ENCODE measurements at places on chromosomes 2 and 18.

GRCh38 chr2:131058920-131059319 lies 34.3 kb downstream of the FAM168B start:
- DNase-seq, result no peak

DNA sequence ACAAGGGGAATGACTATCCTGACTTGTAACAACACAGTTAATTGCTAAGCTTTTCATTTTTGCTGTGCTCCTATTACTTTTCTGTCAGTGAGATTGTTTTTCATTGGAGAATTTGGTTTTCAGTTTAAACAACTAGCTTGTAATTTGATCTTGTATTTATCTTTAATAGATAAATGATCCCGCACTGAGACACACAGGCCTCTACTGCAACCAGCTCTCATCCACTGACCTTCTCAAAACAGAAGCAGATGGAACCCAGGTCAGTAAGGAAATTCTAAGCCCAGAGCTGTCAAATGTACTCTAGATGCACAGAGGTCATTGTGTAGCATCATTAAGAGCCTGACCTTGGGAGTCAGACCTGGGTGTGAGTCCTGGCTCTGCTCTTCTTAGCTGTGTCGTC lies 30.7 kb downstream of the PTRHD1 start:
- DNase-seq, result no peak

- DNase-seq, result no peak
Observed at GRCh38 chr2:49798570-49798969, 644.3 kb upstream of the FSHR start.

- no peak for DNase-seq
Observed at GRCh38 chr2:218717262-218717661, 6.6 kb downstream of the TTLL4 start.

DNA sequence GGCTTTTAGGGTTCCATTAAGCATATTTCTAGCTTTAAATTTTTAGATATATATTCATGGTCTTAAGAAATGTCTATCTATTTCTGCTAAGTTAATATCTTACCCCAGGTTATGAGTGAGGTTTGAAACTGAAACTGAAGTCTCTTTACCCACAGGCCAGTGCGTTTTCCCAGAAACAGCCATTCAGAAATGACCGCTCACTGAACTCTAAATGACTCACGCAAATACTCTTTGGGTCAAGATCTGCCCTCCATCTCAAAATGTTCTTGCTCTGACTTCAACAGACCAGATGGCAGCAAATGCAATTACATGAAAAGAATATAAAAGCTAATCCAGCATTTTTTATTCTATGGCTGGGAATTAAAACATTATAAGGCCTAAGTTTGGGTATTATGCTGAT lies 315.2 kb downstream of the TDRD15 start:
- DNase-seq, result no peak

DNA sequence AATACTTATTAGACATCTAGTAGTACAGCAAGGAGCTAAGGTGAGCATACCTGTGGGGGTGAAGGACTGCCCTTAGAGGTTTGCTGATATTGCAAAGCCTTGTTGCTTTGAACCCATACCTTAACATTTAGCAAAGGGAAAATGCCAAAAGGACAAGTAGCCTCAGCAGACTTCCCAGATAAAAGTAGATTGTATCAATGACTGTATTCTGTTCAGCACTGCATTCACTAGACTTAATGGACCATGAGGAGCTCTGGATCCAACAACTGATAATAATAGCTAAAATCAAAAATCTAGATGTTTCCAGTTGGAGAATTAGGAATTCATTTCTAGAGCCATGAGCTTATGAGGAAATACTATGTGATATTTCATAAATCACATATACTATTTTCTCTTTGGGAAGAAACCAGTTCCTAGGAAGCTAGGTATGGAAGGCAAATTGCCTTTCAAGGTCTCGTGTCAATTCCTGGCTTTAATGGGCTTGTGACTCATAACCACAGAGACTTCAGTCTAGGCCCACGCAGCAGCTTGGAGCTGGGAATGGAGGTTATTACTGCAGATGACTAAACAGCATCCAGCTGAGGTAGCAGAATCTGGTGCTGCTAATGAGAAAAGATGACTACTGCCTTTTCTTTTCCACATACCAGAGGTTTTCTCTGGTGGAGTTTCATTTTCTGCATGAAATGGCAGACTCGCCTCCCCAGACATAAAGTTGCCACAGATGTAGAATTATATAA lies 191.2 kb upstream of the NABP1 start:
- DNase-seq, result no peak

DNA sequence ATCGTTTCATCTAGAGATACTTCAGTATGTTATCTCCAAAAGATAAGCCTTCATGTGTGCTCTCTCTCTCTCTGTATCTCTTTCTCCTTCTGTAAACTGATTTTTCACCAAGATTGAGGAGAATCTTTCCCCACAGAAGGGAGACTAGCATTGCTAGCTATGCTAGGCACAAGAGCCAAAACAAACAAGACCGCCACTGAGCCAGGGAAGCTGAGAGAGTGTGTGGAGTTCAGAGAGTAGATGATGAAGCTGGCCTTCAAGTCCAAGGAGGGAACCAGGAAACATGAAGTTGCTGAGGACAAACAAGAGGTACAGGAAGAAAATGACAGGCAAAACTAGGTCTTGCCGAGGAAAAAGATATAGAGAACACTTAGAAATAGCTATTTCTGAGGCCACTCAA lies 23.4 kb downstream of the DAPL1 start:
- DNase-seq, result no peak

GRCh38 chr2:108588070-108588668 lies 53.9 kb downstream of the LIMS1 start:
- DNase-seq, result peak; percentile 96

GRCh38 chr2:173157676-173158293 lies 82.1 kb downstream of the MAP3K20 start:
- DNase-seq, result no peak

GRCh38 chr2:149394864-149395263 lies 64.5 kb downstream of the LYPD6 start:
- no peak for DNase-seq

DNA sequence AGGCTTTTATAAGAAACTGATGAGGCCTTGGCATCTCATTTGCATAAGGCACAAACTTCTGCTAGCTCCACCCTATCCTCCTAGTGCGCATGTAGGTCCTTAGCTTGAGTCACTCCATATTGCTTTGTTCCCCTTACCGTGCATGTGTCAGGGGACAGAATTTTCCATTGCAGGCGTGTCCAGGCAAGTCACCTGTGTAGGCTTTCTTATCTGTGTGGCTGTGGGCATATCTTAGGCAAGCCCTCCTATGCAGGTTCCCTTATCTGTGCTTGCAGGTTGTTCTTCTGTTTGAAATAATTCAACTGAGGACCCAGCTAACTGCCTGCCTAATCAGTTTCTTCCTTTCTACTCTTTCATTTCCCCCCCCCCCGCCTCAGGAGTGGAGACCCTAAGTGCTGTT lies 63.3 kb upstream of the CDCA7 start:
- DNase-seq, result no peak

DNA sequence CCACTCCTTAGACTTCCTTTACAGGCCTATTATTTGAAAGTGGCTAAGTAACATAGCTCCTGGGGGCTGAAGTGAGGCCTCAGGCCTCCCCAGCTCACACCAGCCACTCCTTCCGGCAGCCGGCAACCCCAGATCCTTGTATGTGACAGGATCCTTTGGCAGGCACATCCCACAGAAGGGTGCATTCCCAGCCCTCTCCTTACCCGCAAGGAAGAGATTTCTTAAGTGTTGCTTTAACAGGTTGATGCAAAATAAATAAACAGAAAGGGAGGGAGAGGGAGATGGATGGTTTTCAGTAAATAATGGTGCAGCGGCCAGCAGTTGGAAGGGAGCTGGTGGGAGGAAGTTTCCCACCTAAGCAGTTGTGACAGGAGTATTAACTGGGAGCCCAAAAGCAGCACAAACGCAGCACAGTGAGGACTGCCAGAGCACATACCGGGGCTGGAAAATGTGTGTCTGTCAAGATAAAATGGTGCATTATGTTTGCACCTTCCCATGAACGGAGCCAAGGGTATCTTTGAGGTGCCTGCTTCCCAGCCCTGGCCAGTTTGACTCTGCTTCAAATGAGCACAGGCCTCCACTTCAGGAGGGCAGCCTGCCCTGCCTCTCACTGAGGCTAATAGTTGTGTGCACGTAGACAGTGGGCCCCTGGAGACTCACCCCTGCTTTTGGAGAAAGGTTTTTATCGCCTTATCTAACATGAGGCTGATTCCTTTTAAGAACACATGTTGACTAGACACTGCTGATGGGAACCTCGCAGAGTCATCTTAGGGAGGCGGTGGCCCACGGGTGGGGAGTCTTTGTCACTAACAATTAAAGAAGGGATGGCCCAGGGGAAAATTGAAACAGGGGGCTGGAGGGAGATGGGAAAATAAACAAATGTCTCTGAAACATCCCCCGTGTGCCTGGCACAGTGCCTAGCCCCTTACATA lies 32.8 kb downstream of the NRP2 start:
- no peak for DNase-seq

DNA sequence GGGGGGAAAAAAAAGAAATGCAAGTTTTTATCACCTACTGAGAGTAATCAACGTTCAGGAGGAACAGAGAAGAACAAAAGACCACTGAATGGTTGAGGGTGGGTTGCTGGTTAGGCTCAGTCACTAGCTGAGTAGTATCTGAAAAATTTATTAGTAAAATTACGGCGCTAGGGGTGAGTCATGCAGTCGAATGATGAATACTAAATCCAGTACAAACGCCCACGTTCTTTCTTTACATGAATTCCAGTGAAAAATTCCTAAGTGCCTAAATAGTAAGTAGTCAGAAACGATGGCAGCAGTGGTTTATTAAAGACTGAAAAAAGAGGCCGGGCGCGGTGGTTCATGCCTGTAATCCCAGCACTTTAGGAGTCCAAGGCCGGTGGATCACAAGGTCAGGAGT lies 52.0 kb downstream of the TEKT4 start:
- no peak for DNase-seq

Measured in AML-193 (cell line).